Glomerular endothelial cell (primary cell): ENCODE measurements at places on chromosomes 3 and 15.

DNA sequence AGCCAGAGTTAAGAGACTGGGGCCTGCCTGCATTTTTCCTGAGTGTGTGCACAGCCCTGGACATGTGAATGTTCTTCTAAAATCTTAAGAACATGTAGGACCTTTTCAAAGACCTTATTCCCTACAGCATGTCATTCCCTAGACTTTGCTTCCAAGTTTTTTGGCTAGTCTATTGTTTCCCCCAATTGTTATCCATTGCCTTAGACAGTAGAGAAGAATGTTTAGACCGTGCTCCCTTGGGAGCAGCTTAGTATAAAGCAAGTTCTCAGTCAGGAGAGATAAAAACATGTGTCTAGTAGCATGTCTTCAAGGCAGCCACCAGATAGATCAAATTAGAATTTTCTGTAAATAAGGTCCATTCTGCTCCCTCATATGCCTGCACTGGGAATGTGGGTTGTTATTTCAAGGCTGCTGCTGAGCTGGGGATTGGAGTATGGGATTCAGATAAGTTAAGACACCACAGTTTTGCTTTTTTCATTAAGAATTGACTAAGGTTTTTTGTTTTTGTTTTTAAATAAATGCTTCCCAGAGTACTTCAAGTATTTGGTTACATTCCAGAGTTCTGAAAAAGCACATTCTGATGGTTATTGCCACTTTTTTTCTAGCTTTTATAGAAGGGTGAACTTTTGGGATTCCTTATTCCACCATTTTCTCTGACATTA, 246.7 kb downstream of the RORA start:
- DNase-seq, result no peak

GRCh38 chr3:143302638-143303171, 183.1 kb downstream of the CHST2 start:
- DNase-seq, result peak; percentile 68

GRCh38 chr15:29376590-29376989, 107.0 kb upstream of the NSMCE3 start:
- no peak for DNase-seq

- no peak for DNase-seq
Observed at GRCh38 chr3:43153216-43154083, 47.6 kb upstream of the POMGNT2 start.

GRCh38 chr15:99224372-99225214, 24.8 kb downstream of the TTC23 start:
- DNase-seq, result no peak

DNA sequence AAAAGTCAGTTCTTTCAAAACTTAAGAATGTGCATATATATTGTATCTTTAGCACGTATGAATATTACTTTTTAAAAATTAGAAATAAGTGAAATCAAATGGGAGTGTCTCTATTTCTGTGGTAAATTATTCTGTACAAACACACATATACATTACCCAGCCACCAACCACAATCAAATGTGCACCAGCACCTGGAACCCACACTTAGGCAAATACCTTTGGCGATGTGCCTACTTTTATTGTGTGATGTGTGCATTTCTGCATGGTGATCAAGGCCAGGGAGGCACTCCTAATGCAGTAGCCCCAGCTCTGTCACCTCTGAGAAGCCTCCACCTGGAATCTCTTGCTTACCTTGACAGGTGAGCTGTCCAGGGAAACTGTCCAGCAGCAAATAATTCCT, 76.9 kb downstream of the PIK3R4 start:
- no peak for DNase-seq
